CD4-positive, alpha-beta memory T cell (primary cell): ENCODE measurements at places on chromosomes 1 and 21.
A peak's percentile ranks its signal among the peaks of the same experiment; 100 is the strongest.

- no peak for DNase-seq
Observed at GRCh38 chr1:240310226-240310925, 218.7 kb downstream of the FMN2 start.

DNA sequence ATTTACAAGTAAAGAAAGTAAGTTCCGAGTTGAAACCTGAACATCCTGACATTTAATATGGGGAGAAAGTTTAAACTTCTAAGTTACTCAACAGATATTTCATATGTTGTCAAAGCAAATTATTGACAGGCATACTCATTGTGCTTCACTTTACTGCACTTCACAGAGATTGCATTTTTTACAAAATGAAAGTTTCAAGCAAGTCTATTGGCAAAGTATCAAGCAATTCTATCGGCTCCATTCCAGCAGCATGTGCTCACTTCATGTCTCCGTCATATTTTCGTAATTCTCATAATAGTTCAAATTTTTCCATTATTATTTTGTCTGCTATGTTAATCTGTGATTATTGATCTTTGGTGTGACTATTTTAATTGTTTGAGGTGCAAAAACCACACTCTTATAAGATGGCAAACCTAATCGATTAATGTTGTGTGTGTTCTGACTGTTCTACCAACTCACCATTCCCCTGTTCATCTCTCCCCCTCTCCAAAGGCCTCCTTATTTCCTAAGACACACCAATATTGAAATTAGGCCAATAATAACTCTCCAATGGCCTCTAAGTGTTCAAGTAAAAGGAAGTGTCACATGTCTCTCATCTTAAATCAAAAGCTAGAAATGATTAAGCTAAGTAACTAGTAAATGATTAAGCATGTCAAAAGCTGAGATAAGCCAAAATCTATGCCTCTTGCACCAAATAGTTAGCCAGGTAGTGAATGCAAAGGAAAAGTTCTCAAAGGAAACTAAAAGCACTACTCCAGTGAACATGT, 68.2 kb upstream of the BCL9 start:
- no peak for DNase-seq

- DNase-seq: no peak
Observed at GRCh38 chr1:98516306-98516705, 145.2 kb upstream of the SNX7 start.

GRCh38 chr1:27363766-27364695, 2.7 kb downstream of the MAP3K6 start:
- DNase-seq: no peak

DNA sequence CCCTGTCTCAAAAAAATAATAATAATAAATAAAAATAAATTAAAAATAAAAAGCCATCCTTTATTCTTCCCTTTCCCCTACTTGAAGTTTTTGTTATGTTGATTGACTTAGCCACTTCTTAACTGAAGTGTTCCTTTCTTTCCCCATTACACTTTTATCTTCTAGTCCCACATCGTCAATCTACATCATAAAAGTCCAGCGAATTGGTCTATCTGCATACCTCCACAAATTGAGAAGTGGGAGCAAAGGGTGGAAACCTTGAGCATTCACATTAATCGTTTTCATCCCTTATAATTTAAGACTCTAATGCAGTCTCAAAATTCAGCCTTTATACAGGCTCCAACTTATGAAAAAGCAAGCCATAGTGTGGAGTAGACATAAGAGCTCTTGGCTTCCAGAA, 6.5 kb upstream of the ZYG11A start:
- no peak for DNase-seq

GRCh38 chr21:15446223-15446622, 283.6 kb upstream of the USP25 start:
- no peak for DNase-seq

- no peak for DNase-seq
Observed at GRCh38 chr1:89725011-89725370, 92.1 kb downstream of the LRRC8C start.

DNA sequence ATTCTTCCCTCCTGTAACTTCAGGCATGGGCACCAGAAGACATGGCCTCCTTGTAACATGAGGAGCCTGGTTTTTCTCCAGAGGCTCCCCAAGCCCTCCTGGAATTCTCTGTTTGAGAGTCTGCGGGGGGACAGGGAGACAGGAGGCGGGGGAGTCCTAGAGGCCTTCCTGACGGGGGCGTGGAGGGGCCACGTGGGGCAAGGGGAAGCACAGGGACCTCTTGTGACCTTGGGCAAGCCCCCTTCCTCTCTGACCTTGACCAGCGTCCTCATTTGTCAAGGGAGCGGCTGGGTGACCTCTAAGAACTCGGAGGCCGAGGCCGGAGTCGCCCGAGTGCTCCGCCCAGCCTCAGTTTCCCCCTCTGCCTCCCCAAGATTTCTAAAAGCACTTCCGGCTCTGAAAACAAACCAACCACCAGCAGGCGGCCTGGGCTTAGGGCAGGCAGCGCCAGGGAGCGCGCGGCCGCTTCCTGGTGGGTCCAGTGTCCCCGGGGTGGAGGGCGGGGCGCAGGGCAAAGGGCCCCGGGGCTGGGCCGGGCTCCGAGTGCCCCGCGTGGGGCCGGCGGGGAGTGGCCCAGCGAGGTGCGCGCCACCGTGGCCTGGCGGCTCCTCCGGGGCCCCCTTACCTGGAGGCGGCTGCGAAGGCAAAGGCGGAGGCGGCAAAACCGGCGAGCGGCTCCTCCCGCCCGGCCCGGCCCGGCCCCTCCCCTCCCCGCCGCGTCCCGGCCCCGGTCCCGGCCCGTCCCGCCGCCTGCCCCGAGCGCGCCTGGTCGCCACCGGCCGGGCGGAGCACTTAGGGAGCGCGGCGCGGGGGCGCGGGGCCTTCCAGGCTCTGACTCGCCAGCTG, at the start of gene TMCO4:
Gene TMCO4 (minus strand): TSS at position 687 of the 846 bp plus-strand sequence. CDS start 19,158 bp downstream, outside the sequence.
- peak; percentile 53 for DNase-seq

DNA sequence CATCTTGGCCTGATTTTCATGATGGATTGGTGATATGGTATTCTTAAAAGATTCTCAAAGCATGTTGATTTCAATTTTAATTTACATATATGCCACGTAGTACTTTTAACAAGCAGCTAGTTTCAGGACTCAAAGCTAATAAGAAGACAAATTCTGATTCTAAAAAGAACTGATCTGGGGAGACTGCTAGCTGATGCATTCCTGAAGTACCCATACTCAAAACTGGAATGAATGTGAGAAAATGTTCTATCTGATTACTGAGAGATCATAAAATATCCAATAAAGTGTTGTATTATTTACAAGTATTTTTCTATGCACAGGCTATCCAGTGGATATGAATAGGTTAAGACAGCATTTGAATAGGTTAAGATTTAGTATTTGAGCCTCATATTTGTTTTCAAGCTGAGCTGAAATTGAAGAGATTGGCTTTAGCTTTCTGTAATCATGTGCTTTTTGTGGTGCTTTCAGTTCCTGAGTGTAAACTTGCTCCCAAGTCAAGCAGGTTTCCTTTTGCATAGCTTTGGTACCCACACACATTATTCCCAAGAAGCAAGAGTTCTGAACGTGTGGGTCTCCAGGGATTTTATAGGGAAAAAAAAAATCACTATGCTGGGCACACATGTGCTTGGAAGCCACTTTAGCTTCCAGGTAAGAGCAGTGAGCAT, 114.1 kb downstream of the VPS13D start:
- no peak for DNase-seq

DNA sequence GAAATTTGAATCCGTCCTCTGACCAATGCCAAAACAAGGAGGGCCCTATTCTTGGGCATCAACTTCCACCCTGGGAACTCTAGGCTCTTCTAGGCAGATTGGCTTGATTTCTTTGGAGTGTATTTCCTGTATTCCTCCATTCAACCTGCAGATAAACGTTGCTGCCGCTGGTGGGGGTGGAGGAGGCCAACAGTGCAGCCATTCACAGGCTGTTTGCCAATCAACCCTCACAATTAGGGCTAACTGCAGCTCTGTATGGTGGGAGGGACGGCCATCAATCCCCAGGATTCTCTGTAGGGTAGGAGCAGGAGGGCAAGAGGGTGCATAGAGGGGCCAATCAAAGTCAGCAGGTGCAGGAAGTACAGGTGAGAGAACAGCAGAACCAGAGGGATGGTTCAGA, 273.1 kb upstream of the PROX1 start:
- DNase-seq: no peak

DNA sequence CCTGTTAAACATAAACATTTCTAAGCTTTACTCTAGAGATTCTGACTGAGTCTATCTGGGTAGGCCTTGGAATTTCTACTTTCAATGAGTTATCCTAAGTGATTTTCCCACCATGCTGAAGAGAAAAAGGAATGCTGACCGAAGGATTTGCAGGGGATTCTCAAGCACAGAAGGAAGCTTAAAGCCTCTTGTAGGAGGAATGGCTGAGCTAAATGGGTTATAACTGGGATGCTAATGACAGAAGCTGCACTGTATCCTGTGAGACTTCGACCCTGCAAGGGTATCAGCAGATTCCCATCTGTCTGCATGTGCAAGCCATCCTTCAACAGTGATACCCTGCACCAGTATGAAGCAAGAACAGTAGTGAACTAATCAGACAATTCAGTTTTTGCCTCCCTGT, 35.4 kb downstream of the SLC35D1 start:
- DNase-seq: no peak

DNA sequence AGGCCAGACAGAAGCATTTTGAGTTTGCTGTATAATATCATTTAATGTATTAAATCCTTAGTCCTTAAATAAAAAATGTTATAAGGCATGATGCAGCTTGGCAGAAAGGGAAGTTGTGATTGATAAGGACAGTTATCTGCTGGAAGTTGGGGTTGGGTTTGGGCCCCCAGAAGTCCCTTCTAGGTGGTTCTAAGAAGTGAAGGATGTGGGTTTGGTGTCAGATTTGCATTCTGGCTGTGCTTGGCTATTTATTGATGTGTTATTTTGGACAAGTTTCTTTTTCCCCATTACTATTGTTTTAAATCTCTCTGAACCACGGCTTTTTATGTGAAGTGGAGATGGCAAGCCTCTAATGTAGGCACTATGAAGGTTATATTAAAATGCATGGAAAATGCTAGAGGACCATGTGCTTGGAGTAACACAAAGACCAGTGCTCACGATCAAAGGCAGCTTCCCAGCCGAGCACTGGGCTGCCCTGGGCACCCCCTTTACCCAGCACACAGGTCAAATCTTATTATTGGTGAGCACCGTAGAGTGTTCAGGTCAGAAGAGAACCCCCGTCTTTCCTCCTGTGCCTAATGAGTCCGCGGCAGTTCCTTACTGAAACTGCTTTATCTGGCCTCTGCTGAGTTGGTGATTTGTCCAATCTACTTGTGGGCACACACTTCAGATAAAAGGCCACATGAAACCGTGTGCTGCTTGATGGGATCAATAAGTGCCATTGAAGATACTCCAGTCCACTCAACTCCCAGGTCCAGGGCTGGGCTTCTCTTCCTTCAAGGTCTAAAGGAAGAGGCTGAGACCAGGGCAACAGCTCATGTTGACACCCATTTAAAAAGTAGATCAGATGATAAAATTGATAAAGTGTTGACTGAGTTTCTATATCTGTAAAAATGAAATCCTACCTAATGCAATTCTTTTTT, 212.0 kb downstream of the PRDM2 start:
- DNase-seq: no peak

- DNase-seq: no peak
Observed at GRCh38 chr1:244559561-244559960, 93.4 kb upstream of the DESI2 start.

GRCh38 chr1:74395571-74395970, 116.8 kb downstream of the LRRC53 start:
- no peak for DNase-seq

DNA sequence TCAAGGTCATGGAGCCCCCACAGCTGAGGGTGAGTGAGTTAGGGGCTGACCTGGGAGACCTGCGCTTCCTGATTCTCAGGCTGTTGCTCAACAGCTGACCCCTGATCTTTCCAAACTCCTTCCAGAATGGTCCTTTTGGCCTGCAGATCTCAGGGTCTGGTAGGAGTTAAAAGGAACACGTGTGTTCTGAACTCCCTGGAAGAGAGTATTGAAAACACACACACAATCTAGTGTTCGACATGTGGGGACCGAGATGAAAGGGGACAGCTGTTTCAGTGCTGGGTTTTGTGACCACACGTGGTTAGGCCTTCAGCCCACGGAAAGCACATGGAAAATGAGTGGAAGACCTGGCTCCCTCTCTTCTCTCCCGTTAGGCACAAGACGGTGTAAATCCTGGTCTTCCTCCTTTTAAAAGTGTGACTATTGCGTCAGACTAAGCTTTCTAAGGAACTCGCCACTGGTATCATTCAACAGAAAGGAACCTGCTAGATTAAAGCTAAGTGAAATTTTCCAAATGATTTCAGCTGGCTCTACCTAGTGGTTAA, 49.6 kb downstream of the RUNX1 start:
- DNase-seq: no peak

GRCh38 chr1:6188466-6188865, 8.3 kb upstream of the CHD5 start:
- DNase-seq: no peak

DNA sequence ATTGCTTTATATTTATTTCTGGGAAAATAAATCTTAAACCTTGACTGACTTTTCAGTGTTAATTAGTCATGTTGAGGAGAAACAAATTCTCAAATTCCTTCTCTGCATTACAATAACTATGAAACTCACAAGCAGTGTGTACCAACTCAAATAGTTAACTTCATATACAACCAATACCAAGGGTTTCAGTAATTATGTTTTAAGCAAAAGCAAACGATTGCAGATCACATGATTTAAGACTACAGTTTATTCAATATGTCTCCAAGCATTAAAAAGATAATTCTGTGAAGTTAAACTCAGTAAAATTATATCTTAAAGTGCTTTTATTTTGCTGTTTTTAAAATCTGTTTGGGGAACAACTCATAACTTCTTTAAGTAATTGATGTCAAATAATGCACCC, 28.6 kb downstream of the PCSK9 start:
- DNase-seq: no peak

GRCh38 chr1:210554382-210554781, 225.7 kb downstream of the HHAT start:
- no peak for DNase-seq

DNA sequence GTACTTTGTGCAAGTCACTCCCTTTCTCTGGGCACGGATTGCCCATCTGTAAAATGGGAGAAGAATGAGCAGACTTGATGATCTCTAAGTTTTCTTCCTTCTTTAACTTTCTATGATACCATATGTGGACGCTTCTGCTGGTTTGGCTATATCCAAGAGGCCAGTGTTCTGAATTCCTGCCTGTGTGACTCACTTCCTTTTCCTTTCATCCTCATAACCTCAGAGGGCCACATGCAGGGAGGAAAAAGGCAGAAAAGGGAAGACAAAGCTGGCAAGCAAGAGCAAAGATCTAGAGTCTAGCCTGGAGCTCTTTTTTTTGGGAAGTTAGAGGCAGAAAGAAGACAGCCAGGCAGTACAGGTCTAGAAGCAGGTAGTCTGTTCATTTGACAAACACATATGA, 151.2 kb downstream of the OMA1 start:
- DNase-seq: no peak

GRCh38 chr1:185517808-185518419, 200.9 kb upstream of the IVNS1ABP start:
- DNase-seq: no peak

GRCh38 chr21:45016031-45016405, 58.4 kb upstream of the ADARB1 start:
- no peak for DNase-seq

- no peak for DNase-seq
Observed at GRCh38 chr1:245366886-245367285, 212.1 kb downstream of the KIF26B start.
